Activated B cell treated with CpG ODN at 0.5 μM for 24 hours (primary cell): ENCODE measurements at places on chromosomes 6 and 20. TPM values are rescaled to one million over a fixed set of nuclear protein-coding genes. Genes with fewer than 3 reads are reported as not detected.

GRCh38 chr6:127855542-127856159 lies 45.2 kb downstream of the THEMIS start:
- H3K4me1 ChIP-seq = no peaks in the 10 kb centered on the region
- DNase-seq = no peak
- H3K36me3 ChIP-seq = no peaks in the 10 kb centered on the region
- H3K27me3 ChIP-seq = no peaks in the 10 kb centered on the region

GRCh38 chr6:128311944-128312570 lies 208.3 kb downstream of the PTPRK start:
- no peak for DNase-seq
- no peak overlapping the region for H3K4me3 ChIP-seq
- H3K36me3 ChIP-seq = no peaks in the 10 kb centered on the region
- H3K27me3 ChIP-seq = no peaks in the 10 kb centered on the region
- peaks cover 3% of the 10 kb centered on the region for H3K4me1 ChIP-seq

DNA sequence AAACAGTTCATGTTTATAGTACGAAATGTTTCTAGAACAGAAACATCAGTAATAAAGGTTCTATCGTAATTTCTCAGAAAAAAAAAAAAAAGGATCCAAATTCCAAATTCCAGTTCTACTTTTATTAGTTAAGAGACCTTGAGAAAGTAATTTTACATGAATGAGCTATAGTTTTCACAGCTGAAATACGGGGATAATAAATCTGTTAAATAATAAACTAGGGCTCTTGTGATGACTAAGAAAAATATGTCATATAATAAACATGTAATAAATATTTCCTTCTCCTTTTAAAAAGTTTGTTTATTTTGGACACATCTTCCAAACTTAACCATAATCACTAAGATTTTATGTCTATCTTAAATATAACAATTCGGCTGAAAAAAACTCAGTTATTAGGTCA lies 17.8 kb downstream of the RARS2 start:
- peaks cover 43% of the 10 kb centered on the region for H3K4me1 ChIP-seq
- no peak overlapping the region for H3K27ac ChIP-seq
- H3K27me3 ChIP-seq = no peaks in the 10 kb centered on the region
- H3K4me3 ChIP-seq = no peak overlapping the region
- H3K36me3 ChIP-seq = peaks cover 31% of the 10 kb centered on the region

- H3K4me1 ChIP-seq = no peaks in the 10 kb centered on the region
- H3K36me3 ChIP-seq = peaks cover 68% of the 10 kb centered on the region
- no peak overlapping the region for H3K27ac ChIP-seq
- H3K4me3 ChIP-seq = no peak overlapping the region
- H3K27me3 ChIP-seq = no peaks in the 10 kb centered on the region
- no peak for DNase-seq
Observed at GRCh38 chr20:41124451-41125094, 12.8 kb upstream of the PLCG1 start.

- no peak overlapping the region for H3K4me3 ChIP-seq
- no peak overlapping the region for H3K27ac ChIP-seq
- no peaks in the 10 kb centered on the region for H3K27me3 ChIP-seq
- H3K4me1 ChIP-seq = peaks cover 3% of the 10 kb centered on the region
- no peak for DNase-seq
Observed at GRCh38 chr6:158076548-158076947, 91.5 kb downstream of the SERAC1 start.

DNA sequence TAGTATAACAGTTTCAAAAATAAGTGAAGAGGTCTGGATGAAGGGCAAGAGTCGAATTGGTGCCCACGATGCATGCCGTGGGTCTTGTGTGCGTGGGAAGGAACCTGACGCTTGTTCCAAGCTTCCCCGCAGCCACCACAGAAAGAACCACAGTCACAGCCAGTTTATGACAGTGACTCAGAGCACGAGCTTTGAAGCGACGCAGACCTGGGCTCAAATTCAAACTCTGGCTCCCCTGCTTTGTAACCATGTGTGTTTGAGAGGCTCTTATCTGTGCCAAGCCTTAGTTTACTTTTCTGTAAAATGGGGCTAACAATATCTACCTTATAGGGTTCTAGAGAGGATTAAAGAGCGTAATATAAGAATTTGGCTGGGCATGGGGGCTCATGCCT lies 65.5 kb downstream of the SYNJ2 start:
- no peak overlapping the region for H3K4me3 ChIP-seq
- no peak overlapping the region for H3K27ac ChIP-seq
- H3K27me3 ChIP-seq = no peaks in the 10 kb centered on the region
- no peaks in the 10 kb centered on the region for H3K4me1 ChIP-seq
- no peak for DNase-seq
- peaks cover 34% of the 10 kb centered on the region for H3K36me3 ChIP-seq

DNA sequence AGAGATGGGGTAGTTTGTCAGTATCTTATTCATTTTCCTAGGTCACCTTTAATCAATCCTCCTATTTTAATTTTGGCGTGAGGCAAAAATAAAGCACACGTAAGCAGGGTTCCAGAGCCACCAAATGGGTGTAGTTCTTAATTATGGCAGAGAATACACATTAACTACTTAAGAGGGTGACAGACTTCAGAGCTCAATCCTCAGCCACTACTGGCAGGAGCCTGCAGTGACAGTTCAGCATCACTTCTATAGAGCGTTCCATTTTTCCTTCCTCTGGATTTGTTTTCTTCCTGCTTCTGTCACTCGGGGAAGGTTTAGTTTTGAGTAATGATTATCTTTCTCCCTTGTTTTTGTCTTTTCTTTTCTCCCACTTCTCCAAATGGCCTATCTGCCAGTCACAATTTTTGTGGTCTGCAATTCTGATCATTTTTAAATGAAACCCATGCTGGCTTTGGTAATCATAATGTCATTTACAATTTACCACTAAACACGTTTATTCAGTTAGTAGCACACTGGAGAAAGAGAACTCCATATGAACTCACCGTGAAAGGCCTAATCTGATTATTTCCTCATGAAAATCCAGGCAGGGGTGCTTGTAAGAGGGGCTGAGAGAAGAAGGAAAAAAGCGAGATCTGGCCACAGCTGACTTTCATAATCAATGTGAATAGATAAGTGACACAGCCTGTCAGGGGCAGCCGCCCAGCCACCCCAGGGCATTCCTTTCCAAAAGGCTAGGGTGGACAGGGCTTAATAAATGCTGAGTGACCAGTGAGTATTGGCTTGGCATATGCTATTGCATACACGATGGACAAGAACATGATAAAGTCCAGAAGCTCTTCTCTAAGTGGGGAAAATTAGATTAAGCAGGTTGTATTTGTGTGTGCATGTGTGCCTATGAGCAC lies 412.1 kb downstream of the PKHD1 start:
- no peak for DNase-seq
- no peak overlapping the region for H3K27ac ChIP-seq
- peaks cover 5% of the 10 kb centered on the region for H3K27me3 ChIP-seq
- H3K4me3 ChIP-seq = no peak overlapping the region
- no peaks in the 10 kb centered on the region for H3K4me1 ChIP-seq

- H3K4me3 ChIP-seq = no peak overlapping the region
- H3K27me3 ChIP-seq = no peaks in the 10 kb centered on the region
- DNase-seq = no peak
- H3K4me1 ChIP-seq = no peaks in the 10 kb centered on the region
Observed at GRCh38 chr6:41815587-41815986, 28.1 kb downstream of the TOMM6 start.

GRCh38 chr6:132465530-132466485 lies 47.1 kb downstream of the STX7 start:
- peaks cover 21% of the 10 kb centered on the region for H3K36me3 ChIP-seq
- no peak overlapping the region for H3K27ac ChIP-seq
- DNase-seq = no peak
- H3K27me3 ChIP-seq = no peaks in the 10 kb centered on the region
- peaks cover 8% of the 10 kb centered on the region for H3K4me1 ChIP-seq

GRCh38 chr20:16580147-16580546 lies 6.9 kb upstream of the KIF16B start:
- DNase-seq = no peak
- no peak overlapping the region for H3K27ac ChIP-seq
- H3K27me3 ChIP-seq = peaks cover 4% of the 10 kb centered on the region
- H3K4me1 ChIP-seq = peaks cover 4% of the 10 kb centered on the region
- no peaks in the 10 kb centered on the region for H3K36me3 ChIP-seq

- peaks cover 8% of the 10 kb centered on the region for H3K4me1 ChIP-seq
- no peaks in the 10 kb centered on the region for H3K27me3 ChIP-seq
- peak overlapping the region; percentile 26 for H3K27ac ChIP-seq
- no peak for DNase-seq
- H3K4me3 ChIP-seq = no peak overlapping the region
- peaks cover 84% of the 10 kb centered on the region for H3K36me3 ChIP-seq
Observed at GRCh38 chr6:18245642-18246041, 18.7 kb downstream of the DEK start.

DNA sequence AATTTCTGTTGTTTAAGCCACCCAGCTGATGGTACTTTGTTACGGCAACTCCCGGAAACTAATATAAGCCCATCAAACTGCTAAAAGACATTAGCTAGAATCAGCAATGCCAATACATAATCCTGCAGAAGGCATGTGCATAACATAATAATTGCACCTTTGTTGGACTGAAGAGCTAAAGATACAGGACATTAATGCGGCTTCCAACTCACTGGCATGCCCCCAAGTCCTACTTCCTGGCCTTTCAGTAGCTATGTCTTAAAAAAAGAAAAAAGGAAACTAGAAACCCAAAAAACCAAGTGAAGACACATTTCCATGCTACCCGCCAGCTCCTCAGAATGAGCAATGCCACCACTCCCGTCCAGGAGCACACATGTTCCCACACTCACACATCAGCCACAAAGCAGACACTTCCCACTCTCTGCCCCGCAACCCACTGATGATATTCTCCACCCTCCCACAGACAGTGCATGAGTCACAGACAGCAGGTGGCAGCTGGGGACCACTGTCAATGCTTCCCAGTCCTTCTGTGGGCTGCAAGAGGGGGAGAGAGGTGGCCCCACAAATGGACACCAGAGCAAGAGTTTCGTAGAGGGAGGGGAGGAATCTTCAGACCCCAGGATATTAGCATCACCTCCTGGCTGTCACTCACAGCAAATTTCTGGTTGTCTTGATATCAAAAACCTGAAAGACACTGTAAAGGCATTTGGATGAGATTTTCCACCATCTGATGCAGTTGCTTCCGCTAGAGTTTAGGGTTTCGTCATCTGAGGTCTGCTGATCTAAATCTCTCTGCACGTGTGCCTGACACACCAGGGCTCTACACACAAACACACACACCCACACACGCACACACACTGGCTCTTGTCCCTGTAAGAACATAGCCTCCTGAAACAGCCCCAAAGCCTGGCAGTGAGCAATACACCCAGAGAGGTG lies 32.8 kb downstream of the GFOD1 start:
- no peaks in the 10 kb centered on the region for H3K27me3 ChIP-seq
- peak; percentile 37 for DNase-seq
- H3K4me3 ChIP-seq = peak overlapping the region; percentile 65

DNA sequence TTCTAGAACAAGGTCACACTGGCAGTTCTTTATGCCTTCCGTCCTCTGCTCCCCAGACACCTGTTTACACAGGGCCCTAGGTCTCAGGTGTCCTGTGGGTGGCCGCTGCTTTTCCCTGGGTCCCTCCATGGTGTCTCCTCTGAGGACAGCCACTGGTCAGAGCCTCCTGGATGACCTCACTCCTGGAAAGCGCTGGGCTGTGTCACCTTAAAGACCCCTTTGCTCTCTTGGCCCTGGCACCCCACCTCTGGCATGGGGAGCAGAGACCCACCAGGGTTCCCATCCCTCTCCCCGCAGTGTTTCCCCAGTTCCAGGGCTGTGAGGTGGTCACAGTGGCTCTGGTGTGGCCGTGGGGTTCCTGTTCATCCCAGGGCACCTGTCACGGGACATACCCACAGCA lies 33.9 kb downstream of the NTSR1 start:
- no peak overlapping the region for H3K4me3 ChIP-seq
- H3K36me3 ChIP-seq = no peaks in the 10 kb centered on the region
- no peaks in the 10 kb centered on the region for H3K27me3 ChIP-seq
- no peak for DNase-seq
- no peak overlapping the region for H3K27ac ChIP-seq

DNA sequence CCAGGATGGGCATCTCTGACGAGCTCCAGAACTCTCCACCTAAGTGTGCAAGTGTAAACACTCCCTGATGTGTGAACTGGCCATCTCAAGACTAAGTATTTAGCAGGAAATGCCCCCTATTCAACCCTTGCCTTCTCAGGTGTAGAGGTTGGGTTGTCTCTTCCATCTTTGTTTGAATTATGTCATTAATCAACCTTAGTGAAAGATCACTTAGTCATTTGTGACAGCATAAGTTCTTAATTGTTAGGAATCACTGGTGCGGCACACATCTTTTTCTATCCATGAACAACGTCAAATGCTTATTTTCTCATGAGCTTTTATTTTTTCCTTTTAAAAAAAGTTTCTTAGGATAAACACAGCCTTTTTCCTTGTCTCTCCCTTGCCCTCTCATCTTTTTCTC lies 151.6 kb downstream of the ESR1 start:
- no peak overlapping the region for H3K27ac ChIP-seq
- H3K4me1 ChIP-seq = no peaks in the 10 kb centered on the region
- no peak for DNase-seq
- H3K4me3 ChIP-seq = no peak overlapping the region
- no peaks in the 10 kb centered on the region for H3K36me3 ChIP-seq

DNA sequence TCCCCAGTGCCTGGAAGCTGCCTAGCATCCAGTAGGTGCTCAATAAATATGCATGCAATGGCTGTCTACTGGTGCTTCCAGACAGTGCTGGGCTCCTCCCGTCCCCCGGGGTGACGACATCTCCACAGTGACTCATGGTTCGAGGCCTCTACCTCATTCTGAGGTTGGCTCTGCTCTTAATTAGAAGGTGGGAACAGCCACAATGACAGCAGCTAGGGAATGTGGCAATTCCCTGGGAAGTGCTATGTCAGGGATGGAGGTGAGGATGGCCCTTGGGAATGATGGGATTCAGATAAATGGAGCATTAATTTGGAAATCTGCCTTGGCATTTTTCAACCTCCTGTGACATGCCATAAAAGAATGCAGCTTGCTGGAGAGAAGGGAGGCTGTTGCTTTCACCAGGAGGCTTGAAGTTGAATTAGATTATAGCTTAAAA lies 43.5 kb upstream of the NFATC2 start:
- no peak for DNase-seq
- no peak overlapping the region for H3K27ac ChIP-seq
- H3K4me1 ChIP-seq = peaks cover 5% of the 10 kb centered on the region

- peaks cover 73% of the 10 kb centered on the region for H3K36me3 ChIP-seq
- H3K27me3 ChIP-seq = no peaks in the 10 kb centered on the region
- peak overlapping the region; percentile 50 for H3K27ac ChIP-seq
- DNase-seq = no peak
- H3K4me3 ChIP-seq = no peak overlapping the region
Observed at GRCh38 chr6:69936674-69937363, 70.5 kb downstream of the COL19A1 start.

RIMS1 gene
- total RNA-seq = not detected in 2 replicates

CD40 gene
- 410 and 464 TPM in 2 replicates for total RNA-seq

GPLD1 gene
- 7.3 and 8.4 TPM in 2 replicates for total RNA-seq

ZBP1 gene
- 16.5 and 17.8 TPM in 2 replicates for total RNA-seq
